AG09309 (cell line): ENCODE measurements at places on chromosomes 11 and 22.

DNA sequence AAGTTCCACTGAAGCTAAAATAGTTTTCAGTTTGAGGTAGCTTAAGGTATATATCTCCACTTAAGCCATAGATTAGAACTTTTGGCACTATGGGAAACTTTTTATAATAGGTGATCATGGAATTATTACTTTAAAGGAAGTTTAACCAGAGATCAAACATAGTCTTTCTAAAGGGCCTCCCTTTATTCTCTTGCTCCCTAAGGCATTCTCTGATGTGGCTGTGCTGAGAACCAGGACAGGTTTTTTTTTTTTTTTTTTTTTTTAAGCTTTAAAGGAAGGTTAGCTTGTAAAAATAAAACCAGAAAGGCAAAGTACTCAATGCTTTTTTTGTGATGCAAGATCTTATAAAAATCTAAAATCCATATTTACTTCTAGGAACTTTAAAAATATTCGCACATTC, 2.9 kb upstream of the MRPL48 start:
- no peak for DNase-seq

DNA sequence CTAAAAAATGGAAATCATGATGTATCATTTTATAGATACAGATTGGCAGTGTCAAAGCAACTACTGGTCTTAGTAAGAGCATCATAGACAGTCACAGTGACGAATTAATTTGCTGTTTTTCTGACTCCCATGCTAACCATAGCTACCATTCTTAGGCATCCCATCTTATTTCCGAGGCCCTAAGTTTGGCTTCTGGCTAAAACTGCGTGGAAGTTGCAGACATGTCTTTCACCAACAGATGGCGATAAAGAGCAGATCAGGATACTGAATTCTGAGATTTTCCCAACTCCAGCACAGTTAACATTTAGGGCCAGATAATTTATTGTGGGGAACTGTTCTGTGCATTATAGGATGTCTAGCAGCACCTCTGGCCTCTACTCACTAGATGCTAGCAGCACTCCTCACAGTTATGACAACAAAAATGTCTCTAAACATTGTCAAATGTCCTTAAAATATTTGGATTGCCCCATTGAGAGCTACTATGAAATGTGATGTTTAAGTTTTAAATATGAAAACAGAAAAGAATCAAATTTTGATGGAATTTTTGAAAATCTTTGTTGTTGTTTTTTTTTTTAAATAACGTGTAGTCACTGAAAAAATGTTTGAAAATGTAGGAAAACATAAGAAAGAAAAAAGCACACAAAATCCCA, 16.3 kb downstream of the OR2AG2 start:
- no peak for DNase-seq

- DNase-seq, result no peak
Measured at GRCh38 chr11:69984457-69985261, 93.5 kb upstream of the ANO1 start.

DNA sequence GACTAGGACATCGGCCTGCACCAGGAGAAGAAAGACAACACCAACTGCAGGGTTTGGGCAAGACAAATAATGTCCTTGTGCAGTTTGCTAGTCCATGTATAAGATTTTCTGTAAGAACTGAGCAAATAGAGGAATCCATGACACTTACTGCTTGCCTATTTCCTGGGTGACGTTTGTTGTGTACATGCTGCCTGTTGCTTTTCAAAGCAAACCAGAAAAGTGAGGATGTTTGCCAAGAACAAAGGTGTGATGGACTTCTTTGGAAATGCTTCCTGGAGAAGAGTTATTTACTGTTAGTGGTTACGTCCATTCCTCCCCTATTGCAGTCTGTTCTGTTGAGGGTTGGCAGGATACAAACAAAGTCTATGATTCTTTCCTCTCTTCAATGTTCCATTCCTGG, 126.5 kb downstream of the CASP12 start:
- no peak for DNase-seq

- DNase-seq, result no peak
Measured at GRCh38 chr22:22031183-22031945, 48.8 kb upstream of the TOP3B start.

DNA sequence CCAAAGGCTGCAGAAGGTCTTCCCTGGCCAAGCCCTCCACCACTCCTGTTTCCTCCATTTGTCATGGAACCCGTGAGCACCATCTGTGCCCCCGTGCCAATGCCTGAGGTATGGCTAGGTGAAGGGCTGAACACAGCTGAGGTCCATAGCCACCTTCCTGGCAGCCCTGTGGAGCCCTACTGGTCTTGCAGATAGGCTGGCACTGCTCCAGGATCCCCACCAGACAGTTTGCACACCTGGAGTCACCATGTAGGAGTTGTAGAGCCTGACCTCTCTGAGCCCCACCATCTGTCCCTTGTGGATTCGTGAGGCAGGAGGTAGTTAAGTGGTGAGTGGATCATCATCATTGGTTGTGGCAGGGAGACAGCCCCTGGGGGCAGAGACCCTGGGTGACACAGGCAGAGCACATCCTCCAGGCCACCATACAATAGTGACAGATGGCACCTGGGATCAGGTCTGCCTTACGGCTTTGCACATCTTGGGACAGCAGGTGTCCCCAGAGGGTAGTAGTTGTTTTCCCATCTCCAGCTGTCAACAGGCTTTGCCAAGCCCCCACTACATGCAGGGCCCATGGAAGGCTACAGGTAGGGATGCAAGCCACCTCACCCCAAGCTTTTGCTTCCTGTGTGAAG, 52.5 kb upstream of the SUSD2 start:
- DNase-seq, result no peak

- DNase-seq, result no peak
Measured at GRCh38 chr11:112795911-112796649, 165.1 kb upstream of the NCAM1 start.

DNA sequence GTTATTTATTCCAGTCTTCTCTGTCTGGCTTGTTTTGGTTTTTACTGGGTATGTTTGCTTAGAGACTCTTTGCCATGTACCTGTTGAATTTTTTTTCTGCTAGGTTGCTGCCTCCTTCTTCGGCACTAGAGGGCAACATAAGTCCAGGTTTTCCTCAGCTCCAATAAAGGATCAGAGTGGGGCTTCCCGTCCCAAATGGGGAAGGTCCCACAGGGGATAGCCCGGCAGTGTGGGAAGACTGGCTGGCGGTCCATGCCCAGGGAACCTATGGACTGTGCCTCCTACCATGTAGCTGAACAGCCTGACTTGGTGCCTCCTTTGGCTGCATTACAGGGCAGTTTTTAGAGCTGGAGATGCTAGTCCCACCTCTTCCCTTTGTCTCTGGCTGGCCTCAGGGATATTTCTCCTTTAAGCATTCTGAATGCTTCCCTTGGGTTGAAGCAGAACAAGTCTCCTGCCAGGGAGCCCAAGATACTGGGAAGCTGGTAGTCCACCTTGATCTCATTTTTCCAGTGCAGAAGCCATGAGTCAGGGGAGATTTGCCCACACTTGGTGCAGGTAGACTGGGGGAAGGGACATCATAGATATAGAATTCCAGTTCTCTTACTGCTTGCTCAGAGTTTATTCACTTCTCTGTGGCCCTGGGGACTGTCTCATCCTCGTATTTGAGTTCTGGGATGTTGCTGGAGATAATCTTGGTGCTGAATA, 60.2 kb downstream of the BRD1 start:
- peak; percentile 4 for DNase-seq
